ENCODE measurements at places on chromosomes 4 and X.

- DNase-seq, result no peak
Observed at GRCh38 chrX:150352581-150352980, 10.5 kb upstream of the MAMLD1 start.

DNA sequence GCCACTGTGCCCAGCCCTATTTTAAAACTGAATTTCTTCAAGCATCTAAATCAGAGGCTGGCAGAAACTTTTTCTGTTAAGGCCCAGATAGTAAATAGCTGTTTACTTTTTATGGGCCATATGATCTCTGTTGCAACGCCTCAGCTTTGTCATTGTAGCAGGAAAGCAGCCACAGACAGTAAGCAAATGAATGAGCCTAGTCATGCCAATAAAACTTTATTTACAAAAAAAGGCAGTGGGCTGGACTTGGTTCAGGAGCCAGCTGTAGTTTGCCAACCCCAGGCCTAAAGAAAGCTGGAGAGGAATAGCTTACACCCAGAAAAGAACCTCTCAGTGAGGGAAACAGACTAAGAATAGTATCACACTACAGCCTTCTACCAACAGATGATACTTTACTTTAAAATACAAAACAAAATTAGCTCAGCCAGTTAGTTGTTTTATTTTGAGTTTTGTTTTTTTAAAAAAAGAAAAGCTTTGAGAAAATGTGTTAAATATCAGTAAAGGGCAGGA lies 25.5 kb downstream of the CHST7 start:
- no peak for DNase-seq

DNA sequence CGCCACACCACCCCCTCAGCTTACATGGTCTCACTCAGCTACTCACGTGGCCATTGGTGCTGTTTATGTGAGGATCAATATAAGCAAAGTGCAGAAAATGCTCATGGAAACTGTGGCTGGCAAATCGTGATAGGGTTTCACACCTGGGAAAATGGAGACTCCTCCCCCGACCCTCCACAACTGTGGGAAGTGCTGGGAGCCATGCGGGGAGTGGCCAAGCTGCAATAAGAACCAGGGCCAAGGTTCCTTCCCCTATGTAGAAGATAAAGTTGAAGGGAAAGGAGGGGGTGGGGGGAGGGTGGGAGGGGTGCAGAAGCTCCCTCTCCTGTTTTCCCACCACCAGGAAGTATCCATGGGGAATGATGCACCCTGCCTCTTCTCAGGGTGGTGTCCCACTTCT lies 145.5 kb upstream of the MAMLD1 start:
- DNase-seq, result no peak

GRCh38 chr4:7201420-7202305 lies 9.3 kb downstream of the SORCS2 start:
- DNase-seq, result no peak

GRCh38 chr4:113179996-113180395 lies 130.5 kb downstream of the ANK2 start:
- no peak for DNase-seq

Measured in left renal pelvis (tissue), 4 donors.